ENCODE measurements at places on chromosomes 5 and 9.

GRCh38 chr5:108238936-108239887 is 142.7 kb downstream of the FBXL17 start:
- no peak for DNase-seq

GRCh38 chr5:161007879-161008278 is 155.9 kb upstream of the ATP10B start:
- no peak for DNase-seq

DNA sequence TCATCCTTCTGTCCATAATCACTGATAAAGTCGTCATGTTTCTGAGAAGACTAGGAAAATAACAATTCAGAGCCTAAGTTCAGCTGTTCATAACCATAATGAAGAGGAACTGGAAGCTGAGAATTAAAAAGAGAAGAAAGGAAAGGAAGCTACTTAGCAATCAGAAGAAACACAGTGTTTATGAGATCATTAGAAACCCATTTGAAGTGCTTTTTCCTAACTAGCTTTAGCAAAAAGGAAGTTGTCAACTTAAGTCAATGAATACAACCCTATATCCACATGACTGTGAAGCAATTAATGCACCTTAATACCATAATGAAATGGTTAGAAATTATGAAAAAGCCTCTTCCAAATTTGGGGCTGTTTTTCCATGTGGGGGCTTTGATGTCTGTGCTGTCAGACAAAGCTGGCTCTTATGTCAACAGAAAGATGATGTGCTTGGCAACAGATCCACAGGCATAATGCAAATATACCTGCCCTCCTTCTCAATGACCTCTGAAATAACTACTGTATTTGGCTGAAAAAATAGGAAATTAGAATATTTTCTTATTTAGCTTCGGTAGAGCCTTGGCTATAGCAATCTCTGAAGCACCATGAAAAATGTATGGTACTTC is 463.5 kb downstream of the RASEF start:
- DNase-seq = no peak

- no peak for DNase-seq
Measured at GRCh38 chr5:80697100-80697499, 42.3 kb upstream of the DHFR start.

Measured in stimulated activated CD4-positive, alpha-beta T cell treated with anti-CD3 and anti-CD28 coated beads, Interleukin-1b, Interleukin-23, amount 100 ng/mL, for 4 hours (primary cell).